ENCODE measurements at places on chromosomes 4 and X.

DNA sequence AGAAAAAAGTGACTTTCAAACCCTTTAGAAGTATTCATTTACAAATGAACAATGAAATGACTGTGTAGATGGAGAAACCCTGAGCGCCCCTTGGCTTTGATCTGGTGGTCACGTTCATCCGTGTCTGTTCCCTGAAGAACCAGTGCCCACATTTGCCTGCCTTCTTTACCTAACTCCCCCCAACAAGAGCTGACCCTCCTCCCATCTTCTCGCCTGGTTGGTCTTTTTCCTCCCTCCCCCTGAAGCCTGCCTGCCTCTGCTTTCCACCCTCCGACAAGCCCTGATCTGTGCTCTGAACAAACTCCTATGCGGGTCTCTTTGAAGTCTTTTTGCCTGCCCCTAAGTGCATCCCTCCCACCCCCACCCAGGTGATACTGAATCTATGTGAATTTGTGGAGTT is 18.5 kb downstream of the TBL1X start:
- no peak for DNase-seq

DNA sequence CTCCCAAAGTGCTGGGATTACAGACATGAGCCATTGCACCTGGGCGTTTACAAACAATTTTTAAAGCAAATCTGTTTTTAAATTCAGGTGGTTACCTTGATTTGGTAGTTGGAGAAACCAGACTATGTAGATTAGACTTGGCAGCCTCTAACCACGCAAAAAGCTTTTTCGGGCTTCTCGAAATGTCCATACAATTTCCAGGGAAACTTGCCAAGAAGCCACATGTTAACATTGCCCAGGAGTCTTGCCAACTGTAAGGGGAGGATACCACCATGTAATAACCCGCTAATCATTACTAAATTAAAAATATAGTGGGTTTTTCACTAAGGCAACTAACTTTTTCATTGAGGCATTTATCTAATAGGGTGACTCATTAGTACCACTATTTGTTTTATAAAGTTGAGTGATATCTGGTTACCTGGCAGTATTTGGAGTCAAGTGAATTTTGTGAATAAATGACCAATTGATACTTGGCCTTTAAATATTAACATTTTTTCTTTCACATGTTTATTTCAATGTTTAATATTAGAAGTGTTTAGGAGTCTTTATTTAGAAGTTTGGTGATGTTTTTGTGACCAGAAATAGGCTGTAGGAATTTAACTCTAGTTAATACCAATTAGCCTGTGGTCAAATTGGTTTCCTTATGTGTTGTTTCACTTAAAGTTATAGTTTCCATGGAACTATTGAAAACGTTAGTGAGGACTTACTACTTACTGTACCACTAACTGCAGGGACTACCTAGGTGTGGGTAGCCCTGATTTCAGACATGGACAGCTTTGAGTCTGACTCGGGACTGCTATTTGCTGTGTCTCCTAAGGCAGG is 61.3 kb downstream of the CLDN34 start:
- no peak for DNase-seq

GRCh38 chr4:73865431-73866096 is 3.6 kb upstream of the CXCL1 start:
- no peak for DNase-seq

GRCh38 chr4:5609306-5610007 is 98.9 kb downstream of the EVC2 start:
- no peak for DNase-seq

DNA sequence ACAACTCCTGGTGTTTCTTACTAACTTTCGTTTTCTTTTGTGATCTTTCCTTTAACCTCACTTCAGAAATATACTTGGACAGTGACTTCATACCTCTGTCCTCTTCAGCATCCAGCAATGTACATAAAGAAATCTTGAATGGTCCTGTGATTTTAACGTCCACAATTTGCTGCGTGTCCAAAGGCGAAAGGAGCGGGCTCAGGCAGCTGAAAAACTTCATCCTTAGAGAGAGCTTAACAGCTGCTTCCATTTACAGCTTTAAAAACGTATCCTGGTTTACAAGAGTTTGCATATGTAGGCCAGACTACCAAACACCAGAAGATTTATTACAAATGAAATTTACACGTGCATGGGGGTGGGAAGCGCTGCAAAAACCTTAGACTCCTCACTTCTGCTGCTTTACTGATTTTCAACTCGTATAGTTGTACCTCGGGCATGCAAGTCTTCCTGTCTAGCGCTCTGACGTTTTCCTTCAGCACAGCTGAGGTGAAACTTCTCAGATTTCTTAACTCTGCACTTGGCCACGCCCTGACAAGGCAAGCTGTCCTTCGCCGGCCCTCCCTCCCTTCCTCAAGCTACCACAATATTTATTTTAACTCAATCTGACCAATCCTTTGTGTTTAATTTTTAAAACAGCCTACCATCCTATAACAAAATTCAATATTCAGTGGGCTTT is 406.4 kb downstream of the FAM47A start:
- DNase-seq: no peak

DNA sequence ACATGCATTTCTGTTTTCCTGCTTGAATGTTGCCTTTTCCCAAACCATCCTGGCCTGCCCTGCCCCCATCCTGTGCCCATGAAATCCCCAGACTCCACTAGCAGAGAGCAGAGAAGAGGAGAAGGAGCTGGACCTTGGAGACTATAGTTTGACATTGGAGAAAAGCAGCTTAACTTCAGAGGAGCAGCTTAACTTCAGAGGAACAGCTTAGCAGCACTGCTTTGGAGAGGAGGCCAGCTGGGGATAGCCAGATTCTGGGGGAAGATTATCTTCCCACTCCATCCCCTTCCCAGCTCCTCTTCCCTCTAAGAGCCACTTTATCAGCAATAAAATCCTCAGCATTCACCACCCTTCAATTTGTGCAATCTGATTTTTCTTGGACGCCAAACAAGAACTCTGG is 443.0 kb downstream of the PCDH10 start:
- DNase-seq: no peak

DNA sequence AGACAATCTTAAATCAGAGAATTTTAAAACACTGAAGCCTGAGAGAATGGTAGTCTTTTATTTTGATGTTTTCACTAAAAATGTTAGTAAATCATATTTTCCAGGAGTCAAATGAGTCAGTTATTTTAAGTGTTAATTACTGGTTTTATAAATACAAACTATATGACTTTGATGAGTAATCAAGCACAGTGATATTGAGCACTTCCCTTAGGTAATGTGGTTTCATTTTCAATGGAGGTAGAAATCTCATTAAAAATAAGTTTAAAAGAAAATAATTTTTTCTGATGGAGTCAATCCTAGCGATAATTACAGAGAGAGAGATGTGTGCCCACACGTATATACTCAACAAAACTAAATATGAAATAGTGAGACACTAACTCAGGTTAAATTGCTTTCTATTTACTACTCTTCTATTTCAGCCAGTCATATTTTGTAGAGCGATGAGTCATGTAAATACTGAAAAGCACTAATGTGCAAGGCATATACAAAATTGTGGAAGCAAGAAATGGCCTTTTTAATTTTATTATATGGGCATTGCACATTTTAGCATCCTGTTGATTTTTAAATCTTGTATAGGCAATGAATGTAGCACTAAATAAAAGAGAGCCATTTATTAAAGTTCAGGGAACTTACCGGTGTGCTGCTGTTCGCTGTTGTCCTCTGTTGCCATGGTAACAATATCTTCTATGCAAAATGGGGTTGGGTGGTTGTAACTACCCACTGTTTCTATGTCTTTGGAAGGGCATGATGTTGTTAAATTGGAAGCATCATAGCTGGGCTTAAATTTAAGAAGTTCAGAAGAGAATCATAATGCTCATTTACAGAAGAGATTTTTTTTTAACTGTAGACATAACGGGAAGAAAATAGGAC is 513.7 kb downstream of the TLL1 start:
- DNase-seq: no peak

DNA sequence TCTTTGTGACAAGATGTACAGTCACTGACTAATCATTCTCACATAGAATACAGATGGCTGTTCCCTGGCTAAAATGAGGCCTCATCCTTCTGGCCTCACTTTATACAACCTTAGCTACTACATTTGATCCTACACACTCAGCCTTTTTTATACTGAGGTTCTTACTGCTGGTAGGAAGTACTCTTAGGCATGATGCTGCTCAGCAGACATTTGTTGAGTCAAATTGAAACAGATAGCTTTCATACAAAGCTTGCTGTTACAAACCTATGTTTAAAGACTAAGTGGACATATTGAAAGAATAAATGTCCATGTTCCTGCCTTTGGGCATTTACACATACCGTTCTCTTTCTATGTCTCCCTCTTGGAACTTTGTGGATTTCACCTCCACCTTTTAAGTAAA is 154.9 kb downstream of the NPFFR2 start:
- no peak for DNase-seq

- DNase-seq: no peak
These were observed 534.0 kb downstream of the ANKRD50 start for GRCh38 chr4:124178449-124179021.

GRCh38 chr4:151484396-151485102 is 75.6 kb downstream of the FHIP1A start:
- DNase-seq: no peak

- DNase-seq: no peak
These were observed 6.2 kb downstream of the AADAT start for GRCh38 chr4:170083541-170083940.

- DNase-seq: no peak
These were observed 39.3 kb downstream of the HMX1 start for GRCh38 chr4:8832113-8832915.

DNA sequence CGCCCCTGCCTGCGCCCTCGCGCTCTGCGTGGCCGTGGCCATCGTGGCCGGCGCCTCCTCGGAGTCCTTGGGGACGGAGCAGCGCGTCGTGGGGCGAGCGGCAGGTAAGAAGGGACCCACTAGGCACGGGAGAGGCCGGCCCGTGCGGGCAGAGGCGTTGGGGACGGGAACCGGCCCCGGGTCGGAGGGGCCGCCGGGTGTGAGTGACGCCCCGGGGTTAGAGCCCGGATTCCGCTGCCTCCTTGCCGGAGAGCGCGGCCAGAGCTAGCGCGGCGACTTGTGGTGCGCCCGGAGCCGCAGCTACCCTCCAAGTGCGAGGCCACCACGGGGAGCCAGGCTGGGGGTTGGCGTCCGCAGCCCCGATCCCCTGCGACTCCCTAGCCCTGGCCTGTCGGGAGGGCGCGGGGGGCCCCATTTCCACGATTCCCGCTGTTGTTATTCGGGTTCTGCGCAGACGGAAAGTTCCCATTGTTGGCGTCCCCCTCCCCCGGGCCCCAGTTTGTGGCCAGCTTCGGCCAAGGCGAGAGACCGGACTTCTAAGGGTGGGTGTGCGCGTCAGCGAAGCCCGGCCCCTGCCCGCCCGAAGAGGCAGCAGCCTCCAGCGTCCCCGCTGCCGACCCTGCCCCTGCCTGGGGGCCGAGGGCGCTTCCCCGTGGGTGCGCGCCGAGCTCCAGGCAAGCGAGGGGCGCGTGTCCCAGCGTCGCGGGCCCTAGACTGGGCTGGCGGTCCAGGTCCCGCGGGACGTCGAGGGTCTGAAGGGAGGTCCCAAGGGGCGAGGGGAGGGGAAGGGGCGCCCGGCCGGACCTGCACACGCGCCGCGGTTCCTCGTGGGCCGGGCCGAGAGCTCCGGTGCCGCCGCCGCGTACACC is 1.1 kb downstream of the FGFR3 start:
- DNase-seq: no peak

- peak; percentile 12 for DNase-seq
These were observed 113.8 kb upstream of the STIM2 start for GRCh38 chr4:26746802-26747213.

- DNase-seq: no peak
These were observed 108.2 kb upstream of the ADRA2C start for GRCh38 chr4:3657902-3658529.
